ENCODE measurements at places on chromosomes 4 and X.
A peak's percentile ranks its signal among the peaks of the same experiment; 100 is the strongest.

DNA sequence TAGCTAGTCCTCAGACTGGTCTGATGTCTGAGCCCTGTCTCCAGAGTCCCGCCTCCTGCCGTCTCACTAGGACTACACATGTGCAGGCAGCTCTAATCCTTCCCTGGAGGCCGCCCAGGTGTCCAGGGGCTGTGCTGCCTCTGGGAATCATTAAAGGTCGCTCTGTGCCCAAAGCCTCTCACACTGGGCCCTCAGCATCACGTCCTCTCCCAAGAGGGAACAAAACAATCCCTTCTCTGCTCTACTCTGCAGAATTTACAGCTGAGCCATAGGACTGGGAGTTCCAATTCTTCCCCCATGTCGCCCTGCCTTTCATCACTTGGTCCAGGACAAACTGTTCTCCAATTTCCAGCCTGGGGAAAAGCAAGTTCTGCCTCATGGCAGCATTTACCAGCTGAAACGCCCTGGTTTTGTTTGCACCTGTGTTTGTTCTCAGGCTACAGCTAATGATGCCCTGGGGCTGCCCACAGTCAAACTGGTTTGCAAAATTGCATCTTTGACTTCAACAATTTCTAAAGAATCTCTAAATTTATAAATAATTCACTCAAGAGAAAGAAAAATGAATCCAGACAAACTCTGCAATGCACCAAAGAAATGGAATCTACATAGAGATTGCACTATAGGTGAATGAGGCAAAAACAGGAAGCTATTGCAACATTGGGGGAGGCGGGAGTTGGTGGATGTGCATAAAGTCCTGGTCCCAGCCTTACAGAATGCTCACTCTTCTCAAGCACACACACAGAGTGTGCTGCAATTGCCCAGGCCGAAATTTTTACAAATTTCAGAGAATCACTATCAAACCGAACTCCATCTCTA lies 7.2 kb upstream of the MRFAP1 start:
- no peak for DNase-seq

DNA sequence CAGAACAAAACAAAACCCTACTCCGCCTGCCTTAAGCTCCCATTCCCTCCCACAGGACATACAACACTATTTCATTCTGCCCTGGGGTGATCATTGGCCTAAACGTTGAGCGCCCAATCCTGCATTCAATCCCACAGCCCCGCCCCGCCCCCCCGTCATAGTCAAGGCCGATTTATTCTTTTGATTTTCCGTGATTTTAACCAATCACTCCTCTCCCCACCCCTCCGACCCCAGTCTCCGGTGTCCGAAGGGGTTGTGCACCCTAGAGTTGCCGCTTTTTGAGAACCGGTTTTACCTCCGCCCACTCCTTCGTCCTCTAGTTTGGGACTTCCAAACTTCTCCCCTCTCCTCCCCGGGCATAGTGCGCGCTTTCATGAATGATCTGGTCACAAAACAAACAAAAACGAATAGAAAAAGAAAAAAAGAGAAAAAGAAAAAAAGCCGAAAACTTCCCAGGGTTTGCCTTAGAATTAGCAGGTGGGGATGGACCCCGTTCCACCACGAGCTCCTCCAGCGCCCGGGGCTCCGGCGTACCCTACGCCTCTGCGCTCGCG lies 446 bp upstream of the UBE2A start:
- DNase-seq = no peak

DNA sequence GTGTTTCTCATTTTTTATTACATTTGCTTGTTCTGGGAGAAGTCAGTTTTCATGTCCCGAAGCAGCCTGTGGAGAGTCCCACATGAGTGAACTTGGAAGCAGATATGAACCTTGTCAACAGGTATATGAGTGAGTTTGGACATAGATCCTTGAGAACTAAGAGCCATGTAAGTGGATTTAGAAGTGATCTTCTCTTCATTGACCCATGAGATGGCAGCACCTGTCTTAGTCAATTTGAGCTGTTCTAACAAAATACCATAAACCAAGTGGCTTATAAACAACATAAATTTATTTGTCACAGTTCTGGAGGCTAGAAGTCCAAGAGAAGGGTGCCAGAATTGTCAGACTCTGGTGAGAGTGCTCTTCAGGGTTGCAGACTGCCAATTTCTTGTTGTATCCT lies 1043.8 kb downstream of the ADGRL3 start:
- no peak for DNase-seq

- DNase-seq = no peak
These were observed 33.8 kb downstream of the NDP start for GRCh38 chrX:43939187-43939926.

- DNase-seq = peak; percentile 6
These were observed 219.7 kb downstream of the DCLK2 start for GRCh38 chr4:150297861-150298474.

DNA sequence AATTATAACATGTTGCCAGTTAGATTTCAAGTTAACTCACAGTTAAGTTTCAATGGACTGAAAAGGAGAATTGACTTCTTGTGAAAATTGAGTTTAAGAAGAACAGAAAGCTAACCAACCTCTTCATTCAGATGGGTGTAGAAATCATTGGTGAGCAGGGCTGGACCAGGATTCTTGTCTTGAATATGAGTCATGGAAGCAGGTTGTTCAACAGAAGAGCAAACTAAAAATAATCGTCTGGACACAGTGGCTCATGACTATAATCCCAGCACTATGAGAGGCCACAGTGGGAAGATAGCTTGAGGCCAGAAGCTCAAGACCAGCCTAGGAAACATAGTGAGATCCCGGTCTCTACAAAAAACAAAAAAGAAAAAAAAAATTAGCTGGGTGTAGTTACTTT lies 98.2 kb downstream of the ARSJ start:
- no peak for DNase-seq

DNA sequence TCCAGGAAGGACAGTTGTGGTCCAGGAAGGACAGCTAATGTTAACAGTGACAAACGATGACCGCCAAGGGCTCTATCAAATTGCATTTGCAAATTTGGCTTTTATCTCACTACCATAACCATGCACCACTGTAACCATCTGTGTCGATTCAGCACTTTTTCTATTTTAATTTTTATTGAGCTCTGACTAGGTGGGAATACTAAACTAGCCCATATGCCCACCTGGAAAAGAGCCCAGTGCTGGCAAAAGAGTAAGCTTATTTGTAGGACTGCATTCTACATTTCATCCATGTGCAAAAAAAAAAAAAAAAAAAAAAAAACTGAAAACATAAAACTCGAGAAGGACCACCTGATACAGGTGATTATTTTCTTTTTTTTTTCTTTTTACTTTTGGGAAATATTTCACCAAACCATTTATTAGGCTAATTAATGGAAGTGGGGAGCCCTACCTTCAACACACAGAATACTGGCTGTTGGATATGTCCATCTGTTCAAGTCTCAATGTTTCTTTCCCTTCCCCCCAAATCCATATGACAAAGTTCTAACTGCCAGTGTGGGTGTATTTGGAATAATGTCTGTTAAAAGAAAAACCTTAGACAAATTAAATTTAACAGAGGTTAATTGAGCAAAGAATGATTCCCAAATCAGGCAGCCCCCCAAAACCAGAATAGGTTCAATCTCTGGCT lies 99.5 kb upstream of the MXRA5 start:
- no peak for DNase-seq

- peak; percentile 93 for DNase-seq
These were observed 28.9 kb downstream of the AFF1 start for GRCh38 chr4:86963697-86964096.

DNA sequence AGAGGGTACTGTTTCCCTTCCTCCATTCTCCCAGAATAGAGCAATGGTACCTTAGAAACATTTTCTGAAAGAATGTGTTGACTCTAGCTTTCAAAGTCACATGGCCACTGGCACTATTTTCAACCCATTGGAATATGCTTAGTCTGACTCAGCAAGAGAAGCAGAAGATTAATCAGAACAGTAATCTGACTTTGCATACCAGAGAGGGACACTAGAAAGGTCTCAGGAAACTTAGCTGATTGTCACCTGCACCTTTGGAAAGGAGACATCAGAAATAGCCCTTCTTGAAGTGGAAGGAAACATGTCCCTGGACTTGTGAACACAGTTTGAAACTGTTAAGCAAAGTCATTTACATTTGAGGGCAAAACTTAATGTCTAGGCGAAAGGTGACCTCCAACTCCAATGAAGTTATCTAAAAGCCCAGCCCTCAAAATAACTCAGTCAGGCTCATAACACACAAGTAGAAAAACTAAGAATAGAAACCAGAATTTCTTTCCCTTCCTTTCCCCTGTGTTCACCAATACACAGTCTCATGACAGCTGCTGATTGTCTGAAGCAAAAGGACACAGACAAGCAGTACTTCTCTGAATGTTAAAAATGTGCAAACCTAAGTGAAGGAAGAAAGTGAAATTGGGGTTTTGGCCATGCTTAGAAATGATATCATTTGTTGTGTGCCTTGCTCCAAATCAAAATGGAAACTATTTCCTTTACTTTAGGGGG lies 270.8 kb downstream of the GRIA3 start:
- no peak for DNase-seq

- no peak for DNase-seq
These were observed 79.8 kb downstream of the CLCN5 start for GRCh38 chrX:50002067-50002714.

GRCh38 chr4:40514497-40514951 lies 115.1 kb downstream of the RBM47 start:
- peak; percentile 39 for DNase-seq

DNA sequence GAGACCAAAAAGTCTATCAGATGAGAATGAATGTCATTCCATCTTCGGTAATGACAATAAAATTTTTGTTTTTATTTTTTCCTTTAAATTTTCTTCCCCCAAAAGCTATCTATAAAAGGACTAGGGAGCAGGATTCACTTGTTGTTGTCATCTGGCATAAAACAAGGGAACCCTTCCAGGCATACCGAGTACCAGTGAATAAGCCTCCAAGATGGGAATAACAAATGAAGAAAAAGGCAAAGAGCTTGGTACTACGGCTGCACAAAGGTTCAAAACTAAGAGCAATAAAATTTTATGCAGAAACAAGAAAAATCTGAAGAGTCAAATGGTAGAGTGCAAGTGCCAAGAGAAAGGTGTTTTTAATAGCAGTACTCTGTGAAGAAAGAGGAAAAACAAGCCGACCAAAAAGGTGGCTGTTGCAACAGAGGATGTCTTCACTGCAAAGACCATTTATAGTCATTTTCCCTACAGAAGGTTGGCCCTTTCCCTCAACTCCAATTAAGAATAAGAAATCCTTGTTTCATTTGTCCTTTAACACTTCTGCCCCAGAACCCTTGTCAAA lies 25.8 kb downstream of the PPP3CA start:
- DNase-seq = no peak

DNA sequence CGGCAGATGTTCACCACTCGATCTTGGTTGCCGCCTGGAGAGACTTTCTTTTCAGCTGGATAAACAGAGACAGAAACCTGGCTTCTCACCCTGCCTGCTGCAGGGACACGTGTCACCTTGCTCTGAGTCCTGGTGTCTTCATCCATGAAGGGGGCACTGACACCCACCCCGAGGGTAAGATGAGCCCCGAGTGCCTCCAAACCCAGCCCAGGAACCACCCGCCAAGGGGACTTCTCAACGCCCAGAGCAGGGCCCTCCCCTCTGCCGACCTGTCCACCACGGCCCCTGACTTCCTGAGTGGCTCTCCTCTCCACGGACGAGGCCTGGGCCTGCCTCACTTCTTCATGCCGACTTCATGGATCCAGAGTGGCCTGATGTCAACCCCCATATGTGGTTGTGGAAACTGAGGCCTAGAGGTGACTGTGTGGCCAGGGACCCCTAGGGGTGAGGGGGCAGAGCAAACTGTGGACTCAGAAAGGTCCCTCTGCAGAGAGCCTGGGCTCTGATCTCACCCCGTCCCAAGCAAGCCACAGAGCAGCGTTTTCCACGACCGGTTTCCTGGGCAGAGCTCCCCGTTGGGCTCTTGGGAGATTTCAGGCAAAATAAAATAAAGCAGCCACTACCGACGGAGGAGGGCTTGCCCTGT lies 5.1 kb downstream of the ADRA2C start:
- no peak for DNase-seq

DNA sequence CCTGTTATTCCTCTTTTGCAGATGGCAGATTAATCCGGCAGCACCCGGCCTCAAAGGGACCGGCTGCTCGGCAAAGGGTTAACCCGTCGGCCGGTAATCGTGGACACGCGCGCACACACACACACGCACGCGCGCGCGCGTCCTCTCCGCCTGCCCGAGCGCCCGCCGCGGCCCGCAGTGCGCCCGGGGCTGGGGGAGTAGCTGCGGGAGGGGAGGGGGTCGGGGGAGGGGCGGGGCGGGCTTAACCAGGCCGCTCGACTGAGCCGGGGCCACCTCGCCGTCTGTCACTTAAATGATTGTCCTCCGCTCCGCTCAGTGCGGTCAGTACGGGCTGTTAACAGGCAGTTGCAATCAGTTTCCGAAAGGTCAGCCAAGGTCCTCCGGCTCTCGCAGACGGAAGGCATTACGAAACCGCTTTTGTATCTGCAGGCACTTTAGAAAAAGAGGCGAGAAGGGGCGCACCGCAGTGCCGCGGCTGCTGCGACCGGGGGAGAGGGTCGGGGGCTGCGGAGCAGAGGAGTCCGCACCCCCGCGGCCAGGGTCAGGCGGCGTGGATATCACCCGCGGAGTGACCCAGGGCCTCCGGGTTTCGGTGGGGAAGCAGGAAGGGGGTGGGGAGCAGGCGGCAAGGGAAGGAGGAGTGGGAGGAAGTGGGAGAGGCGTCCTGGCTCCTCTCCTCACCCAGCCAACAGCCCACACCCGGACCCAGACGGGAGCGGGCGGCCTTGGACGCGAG lies 57.3 kb upstream of the BCOR start:
- peak; percentile 55 for DNase-seq

- DNase-seq = no peak
These were observed 144.7 kb downstream of the QDPR start for GRCh38 chr4:17367201-17367600.

DNA sequence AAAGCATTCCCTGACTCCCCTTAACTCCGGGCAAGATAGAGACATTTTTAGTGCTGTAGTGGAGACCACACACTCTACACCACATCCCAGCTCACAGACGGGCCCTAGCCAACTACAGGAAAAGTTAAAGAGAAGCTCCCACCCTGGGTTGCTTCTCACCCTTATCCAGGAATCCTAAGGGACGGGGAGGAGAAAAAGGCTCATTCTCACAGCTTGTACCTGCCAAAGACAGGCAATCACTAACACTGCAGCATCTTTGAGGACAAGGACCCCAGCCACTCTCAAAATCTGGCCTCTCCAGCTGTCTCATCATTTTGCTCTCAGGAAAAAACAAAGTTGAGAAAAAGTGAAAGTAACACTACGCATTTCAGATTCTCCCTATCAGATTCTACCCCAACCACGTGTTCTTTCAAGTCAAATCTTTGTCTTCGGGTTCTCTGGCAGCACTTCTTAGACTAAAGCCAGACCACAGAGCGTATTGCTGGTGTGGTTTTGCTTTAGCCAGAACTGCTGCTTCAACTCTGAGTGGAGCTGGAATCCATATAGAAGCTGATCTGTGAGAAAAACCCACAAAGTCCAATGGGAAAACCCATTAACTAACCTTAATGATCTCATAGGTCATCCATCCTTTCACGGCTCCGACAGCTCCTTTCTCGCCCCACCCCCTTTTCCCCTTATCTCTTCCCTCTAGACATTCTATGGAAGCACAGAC lies 605.9 kb upstream of the DIPK2B start:
- DNase-seq = peak; percentile 88

DNA sequence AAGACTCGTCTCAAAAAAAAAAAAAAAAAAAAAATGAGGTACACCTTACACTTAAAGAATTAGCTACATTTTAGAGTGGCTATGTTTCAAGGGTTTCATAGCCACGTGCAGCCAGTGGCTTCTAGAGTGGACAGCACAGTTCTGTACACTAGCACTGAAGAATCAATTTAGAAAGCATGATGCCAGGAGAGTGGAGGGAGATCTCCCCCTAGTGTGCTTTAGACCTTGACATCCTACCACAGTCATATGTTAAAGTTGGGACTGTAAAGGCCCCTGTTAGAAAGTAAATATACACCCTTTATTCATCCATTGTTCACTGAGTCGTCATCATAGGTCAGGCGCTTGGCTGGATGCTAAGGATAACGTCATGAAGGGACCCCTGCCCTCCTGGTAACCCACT lies 179.4 kb downstream of the QDPR start:
- DNase-seq = no peak

Measured in RCC 7860 (cell line).